ENCODE measurements at places on chromosomes 7 and 10.

- no peak overlapping the region for H3K4me3 ChIP-seq
- peaks cover 4% of the 10 kb centered on the region for H3K4me1 ChIP-seq
- no peaks in the 10 kb centered on the region for H3K36me3 ChIP-seq
- DNase-seq: no peak
- H3K27ac ChIP-seq: no peak overlapping the region
- H3K27me3 ChIP-seq: no peaks in the 10 kb centered on the region
These were observed 326.6 kb upstream of the KLF6 start for GRCh38 chr10:4111643-4112042.

DNA sequence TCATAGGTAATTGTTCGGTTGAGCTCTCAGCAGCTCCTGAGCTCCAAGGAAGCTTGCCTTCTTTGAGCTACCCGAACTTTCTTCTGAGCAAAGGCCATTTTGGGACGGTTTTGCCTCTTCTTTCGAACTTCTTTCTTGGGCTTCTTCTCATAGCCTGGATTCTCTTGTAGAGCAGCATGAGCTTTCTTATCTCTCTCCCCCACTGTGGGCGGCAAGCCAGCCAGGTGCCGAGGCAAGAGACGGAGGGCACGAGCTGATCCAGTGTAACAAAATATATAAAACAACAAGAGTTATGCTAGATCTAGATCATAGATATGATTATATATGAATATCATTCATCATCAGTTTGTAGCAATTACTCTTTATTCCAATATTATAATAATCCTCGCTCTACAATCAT is 16.5 kb upstream of the KNDC1 start:
- H3K27me3 ChIP-seq: peaks cover 87% of the 10 kb centered on the region
- peaks cover 16% of the 10 kb centered on the region for H3K4me1 ChIP-seq
- no peak for DNase-seq
- H3K4me3 ChIP-seq: no peak overlapping the region
- no peak overlapping the region for H3K27ac ChIP-seq

GRCh38 chr10:95655571-95656290 is 780 bp downstream of the ALDH18A1 start:
- peaks cover 8% of the 10 kb centered on the region for H3K36me3 ChIP-seq
- peaks cover 36% of the 10 kb centered on the region for H3K4me1 ChIP-seq
- peak overlapping the region; percentile 73 for H3K27ac ChIP-seq
- H3K27me3 ChIP-seq: no peaks in the 10 kb centered on the region
- peak overlapping the region; percentile 76 for H3K4me3 ChIP-seq

- no peaks in the 10 kb centered on the region for H3K36me3 ChIP-seq
- H3K27me3 ChIP-seq: no peaks in the 10 kb centered on the region
- no peak for DNase-seq
- no peak overlapping the region for H3K4me3 ChIP-seq
These were observed 28.2 kb downstream of the MINDY4 start for GRCh38 chr7:30799206-30799975.

- no peaks in the 10 kb centered on the region for H3K4me1 ChIP-seq
- no peak overlapping the region for H3K4me3 ChIP-seq
- H3K27ac ChIP-seq: no peak overlapping the region
- no peaks in the 10 kb centered on the region for H3K36me3 ChIP-seq
These were observed 118.1 kb downstream of the ZNF365 start for GRCh38 chr10:62492012-62492869.

DNA sequence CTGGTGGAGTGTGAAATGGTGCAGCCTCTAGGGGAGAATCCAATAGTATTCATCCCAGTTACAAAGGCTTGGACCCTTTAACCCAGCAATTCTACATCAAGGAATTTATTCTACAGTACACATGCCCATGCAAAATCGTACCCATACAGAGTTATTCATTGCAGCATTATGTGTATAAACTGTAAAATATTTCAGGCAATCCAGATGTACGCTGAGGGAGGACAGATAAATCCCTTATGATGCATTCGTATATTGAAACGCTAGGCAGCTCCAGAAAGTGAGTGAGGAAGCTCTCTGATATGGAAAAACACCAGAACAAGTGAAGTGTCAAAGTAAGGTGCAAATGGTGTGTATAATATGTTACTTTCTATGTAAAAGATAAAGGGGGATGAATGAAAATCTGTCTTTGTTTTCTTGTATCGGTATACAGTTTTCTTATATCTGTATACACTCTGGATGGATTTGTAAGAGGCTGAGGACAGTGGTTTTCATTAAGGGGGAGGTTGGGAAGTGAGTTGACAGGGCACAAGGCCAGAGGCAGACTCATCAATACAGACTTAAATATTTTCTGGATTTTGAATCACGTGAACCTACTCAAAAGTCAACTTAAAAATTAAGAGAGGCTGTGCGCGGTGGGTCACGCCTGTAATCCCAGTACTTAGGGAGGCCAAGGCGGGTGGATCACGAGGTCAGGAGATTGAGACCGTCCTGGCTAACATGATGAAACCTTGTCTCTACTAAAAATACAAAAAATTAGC is 17.1 kb downstream of the VWA2 start:
- no peak overlapping the region for H3K4me3 ChIP-seq
- H3K4me1 ChIP-seq: no peaks in the 10 kb centered on the region
- H3K27ac ChIP-seq: no peak overlapping the region

GRCh38 chr7:104851268-104851667 is 162.7 kb upstream of the KMT2E start:
- H3K36me3 ChIP-seq: no peaks in the 10 kb centered on the region
- peaks cover 5% of the 10 kb centered on the region for H3K4me1 ChIP-seq
- no peak overlapping the region for H3K4me3 ChIP-seq
- DNase-seq: no peak

GRCh38 chr7:100443096-100443840 is 7.0 kb upstream of the PPP1R35 start:
- no peak overlapping the region for H3K4me3 ChIP-seq
- H3K27ac ChIP-seq: peak overlapping the region; percentile 76
- H3K4me1 ChIP-seq: peaks cover 22% of the 10 kb centered on the region
- H3K27me3 ChIP-seq: no peaks in the 10 kb centered on the region

- no peaks in the 10 kb centered on the region for H3K36me3 ChIP-seq
- no peaks in the 10 kb centered on the region for H3K4me1 ChIP-seq
- peaks cover 7% of the 10 kb centered on the region for H3K27me3 ChIP-seq
- H3K27ac ChIP-seq: no peak overlapping the region
- H3K4me3 ChIP-seq: no peak overlapping the region
These were observed 7.2 kb downstream of the NEUROD6 start for GRCh38 chr7:31333291-31333690.

DNA sequence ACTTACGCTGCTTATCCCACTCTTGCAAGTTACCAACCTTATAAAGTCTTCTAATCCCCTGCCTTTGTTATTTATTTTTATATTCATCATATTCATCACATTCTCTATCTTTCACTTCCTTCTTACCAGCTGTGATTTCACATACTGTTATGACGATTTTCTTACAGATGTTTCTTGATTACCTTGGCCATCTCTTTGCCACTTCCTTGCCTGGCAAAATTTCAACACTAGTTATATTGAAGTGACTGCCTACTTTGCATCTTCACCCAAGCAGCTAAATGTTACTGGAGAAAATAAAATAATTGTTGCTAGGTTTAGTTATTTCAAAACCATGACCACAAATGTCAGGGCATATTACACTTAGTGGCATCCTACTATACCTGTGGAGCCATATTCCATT is 8.8 kb upstream of the STEAP4 start:
- H3K27me3 ChIP-seq: no peaks in the 10 kb centered on the region
- H3K36me3 ChIP-seq: no peaks in the 10 kb centered on the region
- no peak for DNase-seq
- no peak overlapping the region for H3K27ac ChIP-seq

- peaks cover 11% of the 10 kb centered on the region for H3K4me1 ChIP-seq
- H3K27ac ChIP-seq: no peak overlapping the region
- H3K4me3 ChIP-seq: no peak overlapping the region
- no peaks in the 10 kb centered on the region for H3K27me3 ChIP-seq
- H3K36me3 ChIP-seq: peaks cover 73% of the 10 kb centered on the region
These were observed 42.4 kb downstream of the CRCP start for GRCh38 chr7:66157060-66157459.

DNA sequence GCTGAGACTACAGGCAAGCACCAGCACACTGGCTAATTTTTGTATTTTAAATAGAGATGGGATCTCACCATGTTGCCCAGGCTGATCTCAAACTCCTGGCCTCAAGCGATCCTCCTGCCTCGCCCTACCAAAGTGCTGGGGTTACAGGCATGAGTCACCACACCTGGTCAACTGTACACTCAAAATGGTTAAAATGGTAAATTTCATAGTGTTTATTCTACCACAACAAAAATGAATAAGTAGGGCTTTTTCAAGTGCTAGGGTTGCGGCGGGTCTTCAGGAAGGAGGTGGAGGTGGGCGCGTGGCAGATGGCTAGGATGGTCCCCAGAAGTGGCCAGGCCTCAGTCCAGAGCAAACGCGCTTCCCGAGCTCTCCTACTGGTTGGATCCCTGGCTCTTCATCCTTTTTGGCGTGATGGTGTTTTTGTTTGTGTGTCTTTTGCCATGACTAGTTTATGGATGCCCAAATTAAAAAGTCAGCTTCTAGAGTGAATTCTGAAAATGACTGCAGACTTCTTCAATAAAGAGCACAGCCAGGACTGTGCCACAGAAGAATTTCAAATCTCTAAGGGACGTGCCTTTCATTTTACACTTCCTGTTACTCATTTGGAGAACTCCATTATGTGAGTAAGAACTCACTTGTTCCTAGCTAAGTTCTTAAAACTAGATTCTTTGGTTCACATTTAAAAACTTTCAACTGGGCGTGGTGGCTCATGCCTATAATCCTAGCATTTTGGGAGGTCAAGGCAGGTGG is 73.9 kb downstream of the TMEM130 start:
- DNase-seq: no peak
- H3K36me3 ChIP-seq: no peaks in the 10 kb centered on the region
- no peak overlapping the region for H3K4me3 ChIP-seq
- no peaks in the 10 kb centered on the region for H3K27me3 ChIP-seq

GRCh38 chr10:43111921-43112607 is 26.2 kb upstream of the CSGALNACT2 start:
- H3K4me3 ChIP-seq: no peak overlapping the region
- H3K27ac ChIP-seq: no peak overlapping the region
- peaks cover 23% of the 10 kb centered on the region for H3K4me1 ChIP-seq
- DNase-seq: no peak
- H3K27me3 ChIP-seq: no peaks in the 10 kb centered on the region

DNA sequence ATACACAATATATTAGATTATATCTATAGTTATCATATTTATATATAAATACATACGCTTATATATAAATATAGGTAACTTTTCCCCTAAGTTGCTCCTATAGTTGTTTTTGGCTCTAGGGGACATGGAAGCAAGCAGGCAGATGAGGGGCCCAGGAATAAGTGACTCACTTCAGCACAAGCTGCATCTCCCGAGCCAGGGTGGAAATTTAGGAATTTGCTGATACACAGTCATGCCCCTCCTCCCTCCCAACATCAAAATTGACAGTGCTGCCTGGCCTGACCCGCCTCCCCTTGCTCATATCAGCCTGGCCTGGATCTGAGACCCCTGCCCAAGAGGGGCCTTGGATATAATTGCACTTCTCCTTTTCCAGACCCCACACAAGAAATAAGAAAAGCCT is 33.8 kb downstream of the MKI67 start:
- no peak overlapping the region for H3K4me3 ChIP-seq
- no peaks in the 10 kb centered on the region for H3K4me1 ChIP-seq
- no peaks in the 10 kb centered on the region for H3K36me3 ChIP-seq

DNA sequence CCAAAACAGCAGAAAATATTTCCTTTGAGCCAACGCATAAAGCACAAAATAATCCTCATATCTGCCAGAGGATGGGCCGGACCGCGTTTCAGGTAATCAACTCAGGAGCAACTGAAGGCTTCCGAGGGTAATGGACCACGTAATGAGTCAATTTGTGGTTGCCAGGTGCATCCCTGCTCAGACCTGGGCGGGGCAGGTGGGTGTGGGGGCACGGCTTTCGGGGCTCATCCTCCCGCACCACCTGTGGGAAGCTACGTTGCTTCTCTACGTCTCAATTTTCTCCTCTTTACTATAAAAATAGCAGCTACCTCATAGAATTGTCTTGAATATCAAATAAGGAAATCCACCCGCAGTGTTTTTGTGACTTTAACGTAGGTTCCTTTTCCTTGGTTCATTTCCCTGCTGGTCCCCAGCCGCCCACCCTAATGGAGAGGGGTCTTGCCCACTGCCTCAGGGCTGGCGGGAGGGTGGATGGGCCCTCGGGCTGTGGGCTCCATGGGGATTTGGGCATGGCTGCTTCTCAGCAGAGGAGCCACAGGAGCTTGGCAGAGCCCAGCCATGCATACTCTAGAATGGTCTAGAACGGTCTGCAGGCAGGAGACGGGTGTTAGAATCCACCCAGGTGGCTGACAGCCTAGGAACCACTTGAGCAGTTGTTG is 324.7 kb downstream of the ADARB2 start:
- no peaks in the 10 kb centered on the region for H3K27me3 ChIP-seq
- DNase-seq: no peak
- no peaks in the 10 kb centered on the region for H3K36me3 ChIP-seq

- DNase-seq: no peak
- no peaks in the 10 kb centered on the region for H3K36me3 ChIP-seq
- peaks cover 78% of the 10 kb centered on the region for H3K4me1 ChIP-seq
- H3K27me3 ChIP-seq: no peaks in the 10 kb centered on the region
These were observed 464 bp downstream of the KIAA1217 start for GRCh38 chr10:24209432-24209771.

DNA sequence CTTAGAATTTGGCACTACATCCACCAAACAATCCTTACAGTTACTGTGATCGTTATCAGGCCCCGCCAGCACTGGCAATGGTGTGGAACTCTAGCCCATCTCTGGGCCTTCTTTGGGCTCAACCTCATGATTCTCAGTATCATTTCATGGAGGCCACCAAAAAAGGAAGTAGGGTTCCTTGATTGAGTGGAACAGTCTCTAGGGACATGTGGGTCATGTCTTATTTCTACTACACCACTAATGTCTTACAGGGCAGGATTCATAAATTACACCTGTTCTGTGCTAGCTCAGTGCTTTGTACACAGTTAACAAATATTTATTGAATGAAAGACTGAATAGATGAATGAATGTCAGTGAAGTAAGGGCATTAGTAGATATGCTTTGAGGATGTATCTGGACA is 53.9 kb downstream of the AP3M1 start:
- DNase-seq: no peak
- H3K36me3 ChIP-seq: peaks cover 17% of the 10 kb centered on the region
- H3K27ac ChIP-seq: no peak overlapping the region
- H3K4me3 ChIP-seq: no peak overlapping the region
- H3K27me3 ChIP-seq: no peaks in the 10 kb centered on the region

- H3K27ac ChIP-seq: peak overlapping the region; percentile 43
- peaks cover 41% of the 10 kb centered on the region for H3K4me1 ChIP-seq
- H3K36me3 ChIP-seq: no peaks in the 10 kb centered on the region
- no peaks in the 10 kb centered on the region for H3K27me3 ChIP-seq
- H3K4me3 ChIP-seq: no peak overlapping the region
These were observed 11.0 kb upstream of the TRIM8 start for GRCh38 chr10:102633287-102633686.

DNA sequence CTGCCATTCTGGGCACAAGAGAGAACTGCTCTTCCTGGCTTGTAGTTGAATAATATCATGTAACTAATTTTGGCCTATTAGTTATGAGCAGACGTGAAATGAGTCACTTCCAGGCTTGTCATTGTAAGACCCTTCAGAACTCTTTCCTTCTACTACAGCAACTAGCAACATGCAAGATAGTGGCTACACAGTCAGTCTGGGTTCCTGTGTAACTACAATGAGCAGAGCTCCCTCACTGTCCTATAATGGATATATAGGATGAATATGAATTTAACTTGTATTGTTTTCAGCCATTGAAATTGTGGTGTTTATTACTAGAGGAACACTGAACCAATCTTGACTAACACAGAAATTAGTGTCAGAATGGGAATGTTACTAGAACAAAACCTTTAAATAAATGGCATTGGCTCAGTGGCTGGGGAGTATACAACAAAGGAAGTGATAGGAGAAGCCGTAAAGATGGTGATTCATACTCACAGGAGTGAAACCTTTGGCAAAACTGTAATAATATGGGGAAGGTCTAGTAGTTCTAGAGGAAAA is 2.9 kb upstream of the MTPN start:
- peaks cover 3% of the 10 kb centered on the region for H3K4me1 ChIP-seq
- no peaks in the 10 kb centered on the region for H3K27me3 ChIP-seq
- no peak for DNase-seq
- H3K36me3 ChIP-seq: no peaks in the 10 kb centered on the region
- peak overlapping the region; percentile 82 for H3K27ac ChIP-seq
- H3K4me3 ChIP-seq: peak overlapping the region; percentile 6
